ENCODE measurements at places on chromosomes 12 and 14.
A peak's percentile ranks its signal among the peaks of the same experiment; 100 is the strongest.

DNA sequence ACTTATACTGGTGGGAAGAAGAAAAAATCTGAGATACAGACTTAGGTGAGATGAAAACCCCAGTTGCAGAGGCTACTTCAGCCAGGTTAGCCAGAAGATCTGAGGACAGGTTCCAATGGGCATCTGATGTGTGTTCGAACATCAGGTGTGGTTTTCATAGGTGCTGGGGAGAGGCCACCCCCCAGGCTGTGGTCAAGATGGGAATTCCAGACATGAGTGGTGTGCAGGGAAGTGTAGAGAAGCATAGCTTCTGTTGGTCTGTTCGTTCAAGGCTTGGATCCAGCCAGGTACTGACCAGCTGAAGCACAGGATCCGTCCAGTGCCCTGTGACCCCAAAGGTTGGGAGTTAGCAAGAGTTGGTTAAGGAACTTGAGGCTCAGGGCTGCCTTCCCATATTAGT, 85.5 kb downstream of the SSPN start:
- peak; percentile 87 for DNase-seq

- no peak for DNase-seq
Observed at GRCh38 chr14:62097072-62097471, 334.9 kb downstream of the SNAPC1 start.

DNA sequence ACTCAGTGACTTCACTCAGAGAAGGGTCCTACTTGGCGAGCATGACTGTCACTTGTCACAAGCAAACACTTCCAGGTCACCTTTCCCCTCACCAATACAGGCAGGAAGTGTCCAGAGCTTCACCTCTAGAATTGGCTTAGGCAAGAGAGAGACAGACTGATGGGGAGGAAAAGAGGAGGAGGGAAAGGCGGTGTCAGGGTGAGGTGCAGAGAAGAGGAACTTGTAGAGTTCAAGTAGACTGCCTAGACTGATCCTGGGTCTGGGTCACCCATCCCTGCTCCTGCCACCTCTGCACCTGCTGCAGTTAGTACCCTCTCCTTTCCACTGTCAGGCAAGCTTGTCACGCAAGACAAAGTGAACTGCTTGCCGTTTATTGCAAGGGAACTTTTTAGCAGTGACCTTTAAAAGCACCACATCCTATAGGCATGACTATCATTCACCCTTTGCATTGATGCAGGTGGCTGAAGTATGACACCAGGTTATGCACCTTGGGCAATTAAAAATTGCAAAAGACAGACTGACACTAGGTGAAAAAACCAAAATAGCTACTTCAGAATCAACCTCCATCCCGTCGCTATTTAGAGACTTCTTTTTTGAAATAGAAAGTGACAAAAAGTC, 292.4 kb downstream of the SYT1 start:
- DNase-seq: no peak

- no peak for DNase-seq
Observed at GRCh38 chr12:115049614-115050013, 365.6 kb upstream of the TBX3 start.

- no peak for DNase-seq
Observed at GRCh38 chr12:127336416-127336815, 930.6 kb upstream of the TMEM132C start.

- DNase-seq: no peak
Observed at GRCh38 chr12:68856510-68856909, 48.5 kb downstream of the MDM2 start.

- no peak for DNase-seq
Observed at GRCh38 chr14:76497550-76498462, 121.9 kb downstream of the ESRRB start.

DNA sequence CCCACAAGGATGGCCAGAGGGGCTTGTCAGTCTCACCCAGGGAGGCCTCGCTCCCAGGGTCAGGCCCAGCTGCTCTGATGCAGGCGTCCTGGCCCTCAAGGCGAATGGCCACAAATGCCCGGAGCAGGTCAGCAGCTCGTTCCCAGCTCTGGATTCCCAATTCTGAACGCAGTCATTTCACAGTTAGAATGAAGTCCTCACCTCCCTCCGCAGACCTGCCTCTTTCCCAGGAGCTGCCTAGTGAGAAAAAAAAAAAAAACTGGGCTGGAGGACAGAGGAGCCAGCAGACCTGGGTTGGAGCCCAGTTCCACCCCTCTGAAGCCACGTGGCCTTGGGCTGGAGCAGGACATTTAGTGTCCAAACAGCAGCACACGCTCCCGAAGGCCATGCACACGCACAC, 62.2 kb upstream of the DIO3 start:
- no peak for DNase-seq

- peak; percentile 76 for DNase-seq
Observed at GRCh38 chr12:75953312-75953906, 78.2 kb downstream of the PHLDA1 start.

DNA sequence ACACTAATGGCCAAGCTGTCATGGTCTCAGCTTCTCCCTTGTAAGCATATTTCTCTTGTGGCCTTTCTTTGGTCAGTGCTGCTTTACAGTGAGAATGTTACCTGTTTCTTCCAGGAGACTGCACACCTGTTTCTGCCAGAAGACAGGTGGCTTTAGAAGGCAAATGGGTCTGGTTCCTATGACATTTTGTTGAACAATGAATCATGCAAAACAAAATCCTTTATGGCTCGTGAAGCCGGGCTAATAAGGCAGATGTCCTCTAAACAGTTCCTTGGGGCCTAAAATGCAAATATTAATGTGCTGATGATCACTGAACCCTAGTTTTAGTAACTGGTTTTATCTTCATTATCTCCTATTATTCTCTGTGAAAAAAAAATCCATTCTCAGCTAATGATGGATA, 927.6 kb downstream of the GALC start:
- no peak for DNase-seq

GRCh38 chr14:53715193-53715721, 241.4 kb downstream of the BMP4 start:
- peak; percentile 75 for DNase-seq

All from kidney tubule cell (primary cell).